ENCODE measurements at places on chromosomes 2 and 18. TPM values are rescaled to one million over a fixed set of nuclear protein-coding genes. Genes with fewer than 3 reads are reported as not detected.
A peak's percentile ranks its signal among the peaks of the same experiment; 100 is the strongest.

GRCh38 chr2:8409461-8410260 lies 272.2 kb upstream of the ID2 start:
- DNase-seq = no peak
- peak overlapping the region; percentile 27 for H3K27ac ChIP-seq
- peaks cover 13% of the 10 kb centered on the region for H3K27me3 ChIP-seq
- H3K4me1 ChIP-seq = peaks cover 26% of the 10 kb centered on the region
- H3K4me3 ChIP-seq = no peak overlapping the region

DNA sequence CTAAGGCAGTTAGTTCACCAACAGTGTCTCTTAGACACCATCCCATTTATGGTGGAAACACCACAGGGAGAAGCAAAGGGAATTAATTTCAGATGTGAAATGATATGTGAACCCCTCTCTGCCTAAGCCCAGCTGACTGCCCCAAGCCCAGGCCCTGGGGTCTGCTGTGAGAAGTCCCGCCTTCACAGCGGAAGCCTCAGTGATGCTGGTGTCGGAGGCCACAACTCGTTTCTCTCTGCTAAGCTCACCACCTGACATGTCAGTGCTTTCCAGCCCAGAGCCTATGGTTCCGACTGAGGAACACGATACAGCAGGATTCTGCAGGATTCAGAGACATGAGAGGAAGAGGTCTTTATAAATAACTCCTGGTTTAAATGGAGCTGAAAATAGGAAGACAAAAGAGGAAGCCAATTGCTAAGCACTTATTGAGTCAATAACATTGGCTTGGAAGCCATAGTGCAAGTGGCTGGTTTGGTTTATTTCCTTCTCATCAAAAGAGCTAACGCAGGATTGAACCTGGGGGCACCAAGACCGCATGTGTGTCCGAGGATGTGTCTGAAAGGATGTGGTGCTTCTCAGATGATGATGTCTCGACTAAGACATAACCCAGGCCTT lies 21.9 kb upstream of the LOXHD1 start:
- H3K27me3 ChIP-seq = no peaks in the 10 kb centered on the region
- DNase-seq = no peak

DNA sequence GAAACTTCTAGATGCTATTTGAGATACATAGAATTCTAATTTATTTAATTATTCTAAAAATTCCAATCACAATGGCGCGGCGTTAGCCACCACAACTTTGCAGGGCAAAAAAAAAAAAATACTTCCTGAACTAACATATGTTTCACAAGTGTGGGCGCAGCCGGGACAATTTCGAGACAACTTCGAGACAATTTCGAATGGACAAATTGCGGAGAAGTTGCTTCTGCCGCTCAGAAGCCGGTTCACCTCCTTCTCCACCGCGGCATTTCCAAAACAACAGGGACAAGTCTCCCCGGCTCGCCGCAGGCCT lies 842 bp downstream of the PAX3 start:
- no peak overlapping the region for H3K27ac ChIP-seq
- no peak overlapping the region for H3K4me3 ChIP-seq
- H3K36me3 ChIP-seq = peaks cover 4% of the 10 kb centered on the region

DNA sequence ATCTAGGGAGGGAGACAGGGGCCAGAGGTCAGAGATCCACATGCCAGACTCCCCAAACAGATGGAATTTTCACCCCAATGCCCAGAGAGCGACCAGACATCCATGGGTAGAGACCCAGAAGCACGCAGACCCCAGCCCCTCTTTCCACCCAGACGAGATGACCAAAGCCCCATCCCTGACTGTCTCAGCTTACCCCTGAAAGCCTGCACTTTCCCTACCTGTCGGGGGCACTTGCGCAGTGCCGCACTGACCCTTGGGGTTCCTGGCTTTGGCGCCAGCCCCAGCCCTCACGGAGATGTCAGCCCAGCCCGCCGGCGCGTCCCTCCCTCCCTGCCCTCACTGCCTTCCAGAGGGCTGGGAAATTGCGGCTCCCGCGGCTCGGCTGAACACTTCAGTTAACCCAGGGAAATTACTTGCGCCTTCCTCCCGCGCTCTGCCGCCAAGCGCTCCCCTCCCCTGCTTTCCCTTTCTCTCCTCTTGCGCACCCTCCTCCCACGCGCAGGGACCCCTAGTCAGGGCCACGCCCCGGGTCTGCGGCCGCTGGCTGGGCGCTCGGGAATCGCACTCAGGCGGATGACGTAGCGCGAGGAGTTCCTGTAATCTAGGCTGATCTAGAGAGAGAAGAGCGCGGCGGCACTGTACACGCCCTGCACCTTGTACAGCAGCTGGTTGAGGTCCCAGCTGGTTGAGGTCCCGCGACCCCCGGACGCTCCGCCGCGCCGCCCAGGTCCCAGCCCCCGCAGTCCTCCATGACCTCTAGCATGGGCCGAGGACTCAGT lies 12.0 kb downstream of the ALPG start:
- no peaks in the 10 kb centered on the region for H3K36me3 ChIP-seq
- peaks cover 15% of the 10 kb centered on the region for H3K4me1 ChIP-seq

- H3K4me3 ChIP-seq = no peak overlapping the region
- H3K36me3 ChIP-seq = peaks cover 13% of the 10 kb centered on the region
- H3K27me3 ChIP-seq = no peaks in the 10 kb centered on the region
- DNase-seq = no peak
These were observed 3.7 kb downstream of the ADNP2 start for GRCh38 chr18:80112624-80113248.

GRCh38 chr2:219537657-219538488 lies 5.7 kb downstream of the CHPF start:
- no peak overlapping the region for H3K27ac ChIP-seq
- no peaks in the 10 kb centered on the region for H3K27me3 ChIP-seq
- no peak for DNase-seq
- peaks cover 9% of the 10 kb centered on the region for H3K36me3 ChIP-seq

GRCh38 chr2:102025583-102026267 lies 34.0 kb downstream of the IL1R2 start:
- H3K27ac ChIP-seq = no peak overlapping the region
- H3K36me3 ChIP-seq = peaks cover 4% of the 10 kb centered on the region
- DNase-seq = no peak
- no peak overlapping the region for H3K4me3 ChIP-seq

GRCh38 chr18:32303400-32303799 lies 113.6 kb downstream of the MEP1B start:
- peaks cover 6% of the 10 kb centered on the region for H3K27me3 ChIP-seq
- DNase-seq = no peak
- peaks cover 4% of the 10 kb centered on the region for H3K4me1 ChIP-seq

DNA sequence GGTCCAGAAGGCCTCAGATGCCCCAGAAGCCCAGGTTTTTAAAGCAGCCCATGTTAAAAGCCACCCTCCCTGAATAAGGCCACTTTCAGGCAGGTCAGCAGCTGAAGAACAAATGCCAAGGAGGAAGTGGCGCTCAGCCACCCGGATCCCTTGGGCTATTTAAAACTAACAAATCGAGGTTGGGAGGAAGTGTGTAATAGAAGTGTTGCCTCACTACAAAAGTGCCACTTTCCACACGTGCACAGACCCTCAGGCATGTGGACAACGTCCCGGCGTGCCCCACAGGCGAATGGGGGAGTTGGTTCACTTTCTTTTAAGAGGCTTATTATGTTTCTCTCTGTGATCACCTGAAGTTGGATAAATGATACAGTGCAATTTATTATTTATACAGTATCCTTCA lies 173.8 kb upstream of the SALL3 start:
- no peaks in the 10 kb centered on the region for H3K36me3 ChIP-seq
- H3K4me1 ChIP-seq = no peaks in the 10 kb centered on the region
- DNase-seq = no peak
- no peaks in the 10 kb centered on the region for H3K27me3 ChIP-seq
- no peak overlapping the region for H3K27ac ChIP-seq
- H3K4me3 ChIP-seq = no peak overlapping the region

GRCh38 chr2:219609149-219609750 lies 11.6 kb downstream of the STK11IP start:
- no peak overlapping the region for H3K27ac ChIP-seq
- H3K4me3 ChIP-seq = no peak overlapping the region
- no peak for DNase-seq
- H3K27me3 ChIP-seq = no peaks in the 10 kb centered on the region
- H3K4me1 ChIP-seq = peaks cover 10% of the 10 kb centered on the region

DNA sequence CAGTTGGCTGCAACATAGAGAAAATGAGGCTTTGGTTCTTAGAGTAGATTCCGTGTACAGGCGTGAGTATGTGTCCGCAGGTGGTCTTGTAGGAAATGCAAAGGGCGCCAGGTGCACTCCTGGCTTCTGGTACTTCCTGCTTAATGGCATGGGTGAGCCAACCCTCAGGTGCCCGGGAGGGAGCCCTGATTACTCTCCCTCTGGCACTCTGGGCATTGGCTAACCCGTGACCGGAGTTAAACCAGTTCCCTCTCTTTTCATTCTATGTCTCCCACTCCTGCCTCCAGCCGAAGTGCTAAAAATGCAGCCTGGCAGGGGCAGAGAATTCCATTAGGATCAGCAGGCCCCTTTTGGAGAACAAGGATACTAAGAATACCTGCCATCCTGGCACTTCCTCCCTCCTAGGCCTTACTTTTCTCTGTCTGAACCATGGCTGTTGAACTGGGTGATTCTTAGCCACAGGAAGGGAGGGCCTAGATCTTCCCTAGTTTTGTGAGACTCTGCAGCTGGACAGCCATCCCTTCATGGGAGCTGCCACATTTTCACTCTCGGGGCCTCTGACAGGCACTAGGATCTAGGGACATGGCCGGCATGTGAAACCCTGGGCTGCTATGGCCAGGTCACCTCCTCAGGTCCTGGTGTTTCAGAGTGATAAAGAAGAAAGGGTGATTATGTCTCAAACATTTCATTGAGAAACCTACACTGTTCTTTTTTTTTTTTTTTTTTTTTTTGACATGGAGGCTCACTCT lies 6.5 kb downstream of the MERTK start:
- H3K4me3 ChIP-seq = no peak overlapping the region
- no peaks in the 10 kb centered on the region for H3K27me3 ChIP-seq
- no peaks in the 10 kb centered on the region for H3K36me3 ChIP-seq
- H3K27ac ChIP-seq = no peak overlapping the region
- H3K4me1 ChIP-seq = peaks cover 15% of the 10 kb centered on the region

GRCh38 chr2:164910101-164910899 lies 45.0 kb downstream of the SLC38A11 start:
- peak; percentile 60 for DNase-seq
- peaks cover 3% of the 10 kb centered on the region for H3K4me1 ChIP-seq
- no peaks in the 10 kb centered on the region for H3K36me3 ChIP-seq
- H3K27me3 ChIP-seq = peaks cover 6% of the 10 kb centered on the region
- H3K4me3 ChIP-seq = no peak overlapping the region

GRCh38 chr2:130378898-130379214 lies 23.0 kb downstream of the PTPN18 start:
- no peaks in the 10 kb centered on the region for H3K27me3 ChIP-seq
- H3K36me3 ChIP-seq = peaks cover 22% of the 10 kb centered on the region
- peaks cover 41% of the 10 kb centered on the region for H3K4me1 ChIP-seq
- no peak for DNase-seq

- no peak for DNase-seq
- no peaks in the 10 kb centered on the region for H3K27me3 ChIP-seq
- no peak overlapping the region for H3K4me3 ChIP-seq
- H3K36me3 ChIP-seq = peaks cover 9% of the 10 kb centered on the region
- no peaks in the 10 kb centered on the region for H3K4me1 ChIP-seq
These were observed 124.4 kb downstream of the AGPS start for GRCh38 chr2:177516824-177517544.

DNA sequence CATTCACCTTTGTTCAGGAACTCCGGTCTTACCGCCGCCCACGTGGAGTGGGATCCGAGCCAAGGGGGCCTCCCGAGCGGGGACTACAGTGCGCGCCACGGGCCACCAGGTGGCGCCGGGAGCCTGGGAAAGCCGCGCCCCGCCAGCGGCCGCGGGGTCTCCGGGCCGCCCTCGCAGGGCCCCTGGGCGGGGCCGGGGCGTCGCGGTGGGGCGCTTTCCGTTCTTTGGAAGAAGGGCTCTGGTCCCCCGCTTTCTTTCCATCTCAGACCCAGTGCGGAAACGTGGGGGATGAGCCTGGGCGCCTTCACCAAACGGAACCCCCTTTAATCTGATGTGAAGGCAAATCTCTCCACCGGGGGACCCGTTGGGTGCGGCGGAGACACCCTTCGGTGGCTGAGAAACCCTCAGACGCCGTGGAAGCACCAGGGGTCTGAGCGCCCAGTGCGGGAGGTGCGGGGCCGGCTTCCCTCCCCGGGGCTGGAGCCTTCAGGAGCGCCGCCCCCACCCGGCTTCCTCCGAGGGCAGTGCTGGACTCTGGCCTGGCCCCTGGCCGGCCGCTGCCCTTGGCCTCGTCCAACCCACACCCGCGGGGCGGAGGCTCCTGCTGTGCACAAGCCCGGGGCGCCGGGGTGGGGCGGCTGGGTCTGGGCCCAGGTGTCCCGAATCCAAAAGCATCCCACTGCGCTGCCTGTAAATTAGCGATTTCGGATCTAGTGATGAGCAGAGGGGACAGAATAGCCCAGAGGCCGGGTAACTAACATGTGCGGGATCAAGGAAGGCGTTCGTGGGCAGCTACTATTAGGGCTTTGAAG lies 44.6 kb downstream of the GORASP2 start:
- H3K36me3 ChIP-seq = no peaks in the 10 kb centered on the region
- peaks cover 9% of the 10 kb centered on the region for H3K4me1 ChIP-seq
- peak overlapping the region; percentile 66 for H3K4me3 ChIP-seq

Gene TNFRSF11A
- 3.1 TPM for total RNA-seq

Gene ABCG5
- total RNA-seq = not detected

Gene PDCL3
- total RNA-seq = 42.2 TPM

Gene SPP2
- total RNA-seq = not detected

Gene CACNB4
- 0.10 TPM for total RNA-seq

Gene FAP
- total RNA-seq = not detected

Gene RAX
- not detected for total RNA-seq

Measured in activated naive CD4-positive, alpha-beta T cell treated with anti-CD3 and anti-CD28 coated beads for 36 hours (primary cell).